ENCODE measurements at places on chromosomes 2 and 18. TPM values are rescaled to one million over a fixed set of nuclear protein-coding genes. Genes with fewer than 3 reads are reported as not detected.

ABCG5 gene
- total RNA-seq, result not detected

DNA sequence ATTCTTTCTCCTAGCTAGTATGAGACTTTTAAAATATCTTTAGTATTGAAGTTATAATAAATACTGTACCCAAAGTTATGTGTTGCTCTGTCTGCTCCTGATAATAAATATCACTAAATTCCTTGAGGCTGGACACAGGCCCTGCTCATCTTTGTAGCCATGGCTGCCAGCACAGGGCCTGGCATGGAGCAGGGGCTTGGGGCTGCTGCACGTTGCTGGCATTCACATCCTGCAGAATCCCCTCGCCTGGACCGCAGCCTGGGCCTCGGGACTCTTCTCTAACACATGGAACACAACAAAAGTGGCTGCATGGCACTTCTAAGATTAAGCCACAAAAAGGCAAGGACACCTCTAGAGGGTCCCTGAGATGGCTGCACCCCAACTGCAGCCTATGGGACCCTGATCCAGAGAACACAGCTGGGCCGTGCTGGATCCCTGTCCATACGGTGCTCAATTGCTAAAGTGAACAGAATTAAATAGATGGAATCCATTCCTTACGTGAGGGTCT lies 477.5 kb upstream of the MYT1L start:
- H3K27me3 ChIP-seq, result no peaks in the 10 kb centered on the region
- no peaks in the 10 kb centered on the region for H3K36me3 ChIP-seq

DNA sequence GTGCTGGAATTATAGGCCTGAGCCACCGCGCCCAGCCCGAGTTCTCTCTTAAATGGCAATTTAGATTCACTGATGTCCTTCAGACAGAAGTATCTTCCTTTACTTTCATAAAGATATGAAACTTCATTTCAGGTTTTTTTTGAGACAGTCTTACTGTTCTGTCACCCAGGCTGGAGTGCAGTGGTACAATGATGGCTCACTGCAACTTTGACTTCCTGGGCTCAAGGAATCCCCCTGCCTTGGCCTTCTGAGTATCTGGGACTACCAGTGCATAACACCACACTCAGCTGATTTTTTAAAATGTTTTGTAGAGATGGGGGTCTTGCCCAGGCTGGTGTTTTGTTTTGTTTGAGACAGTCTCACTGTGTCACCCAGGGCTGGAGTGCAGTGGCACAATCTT lies 13.2 kb downstream of the ITGB1BP1 start:
- H3K27ac ChIP-seq, result no peak overlapping the region
- no peaks in the 10 kb centered on the region for H3K27me3 ChIP-seq
- DNase-seq, result peak; percentile 26
- no peaks in the 10 kb centered on the region for H3K4me1 ChIP-seq

GRCh38 chr2:144659731-144660275 lies 139.9 kb upstream of the ZEB2 start:
- H3K36me3 ChIP-seq, result no peaks in the 10 kb centered on the region
- H3K27ac ChIP-seq, result peak overlapping the region; percentile 73
- no peak overlapping the region for H3K4me3 ChIP-seq

MBP gene
- total RNA-seq, result 78.9 TPM

MRPL33 gene
- 79.4 TPM for total RNA-seq

DNA sequence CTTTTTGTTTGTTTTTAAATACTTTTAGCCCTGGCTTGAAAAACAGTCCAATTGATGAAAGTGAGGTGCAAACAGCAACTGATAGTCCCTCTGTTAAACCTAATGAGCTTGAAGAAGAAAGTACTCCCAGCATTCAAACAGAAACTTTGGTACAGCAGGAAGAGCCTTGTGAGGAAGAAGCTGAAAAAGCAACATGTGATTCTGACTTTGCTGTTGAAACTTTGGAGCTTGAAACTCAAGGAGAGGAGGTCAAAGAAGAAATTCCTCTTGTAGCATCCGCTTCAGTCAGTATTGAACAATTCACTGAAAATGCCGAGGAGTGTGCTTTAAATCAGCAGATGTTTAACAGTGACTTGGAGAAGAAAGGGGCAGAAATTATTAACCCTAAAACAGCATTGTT lies 30.6 kb upstream of the DYSF start:
- H3K27ac ChIP-seq, result no peak overlapping the region
- no peaks in the 10 kb centered on the region for H3K27me3 ChIP-seq
- peaks cover 64% of the 10 kb centered on the region for H3K36me3 ChIP-seq

GRCh38 chr2:237864940-237865622 lies 5.7 kb downstream of the RAMP1 start:
- peak; percentile 18 for DNase-seq
- H3K36me3 ChIP-seq, result no peaks in the 10 kb centered on the region
- no peak overlapping the region for H3K27ac ChIP-seq
- peaks cover 17% of the 10 kb centered on the region for H3K27me3 ChIP-seq
- no peaks in the 10 kb centered on the region for H3K4me1 ChIP-seq

ANO7 gene
- 2.1 TPM for total RNA-seq

DNA sequence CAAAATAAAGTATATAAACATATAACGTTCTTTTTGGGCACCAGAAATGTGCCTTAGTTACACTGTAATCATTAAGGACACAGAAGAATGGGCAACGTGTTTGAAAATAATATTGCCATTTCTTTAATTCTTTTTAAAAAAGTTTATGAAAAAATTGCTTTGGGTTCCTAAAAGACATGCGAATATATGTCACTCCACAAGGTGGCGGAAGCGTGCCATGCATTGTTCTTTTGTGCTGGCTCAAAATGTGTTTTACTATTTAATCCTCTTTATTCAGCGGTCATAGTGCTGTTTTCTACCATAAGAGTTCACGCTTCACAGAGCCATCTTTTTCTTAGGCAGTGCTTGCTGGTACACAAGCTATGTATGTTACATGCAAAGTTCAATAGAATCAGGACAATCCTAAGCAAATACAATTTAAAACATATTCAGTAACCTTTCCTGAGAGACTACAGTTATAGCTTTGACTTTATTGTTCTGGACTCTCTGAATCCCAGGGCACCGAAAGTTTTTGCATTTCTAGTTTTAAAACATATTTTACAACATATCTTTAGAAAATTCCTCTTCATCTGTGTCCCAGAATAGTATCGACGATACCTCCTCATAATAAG lies 147.8 kb upstream of the ERBB4 start:
- no peak overlapping the region for H3K27ac ChIP-seq
- H3K27me3 ChIP-seq, result no peaks in the 10 kb centered on the region
- no peak overlapping the region for H3K4me3 ChIP-seq

DNA sequence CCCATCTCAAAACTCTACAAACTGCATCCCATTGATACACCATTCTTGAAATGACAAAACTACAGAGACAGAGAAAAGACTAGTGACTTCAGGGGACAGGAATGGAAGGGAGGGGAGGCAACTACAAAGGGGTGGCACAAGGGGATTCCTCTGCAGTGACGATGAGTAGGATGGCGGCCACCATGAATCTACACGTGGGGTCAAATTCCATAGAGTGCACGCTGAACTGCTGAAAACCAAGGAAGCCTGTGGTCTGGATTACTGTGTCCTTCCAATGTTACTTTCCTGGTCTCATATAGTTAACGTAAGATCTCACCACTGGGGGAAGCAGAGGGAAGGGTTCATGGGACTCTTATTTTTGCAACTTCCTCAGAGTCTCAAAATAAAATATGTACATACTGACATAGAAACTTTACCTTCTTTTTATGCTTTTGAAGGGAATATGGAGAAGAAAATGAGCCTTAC lies 23.6 kb downstream of the COX7A2L start:
- H3K4me1 ChIP-seq, result peaks cover 9% of the 10 kb centered on the region
- H3K27me3 ChIP-seq, result no peaks in the 10 kb centered on the region
- H3K36me3 ChIP-seq, result peaks cover 44% of the 10 kb centered on the region
- no peak overlapping the region for H3K27ac ChIP-seq
- no peak overlapping the region for H3K4me3 ChIP-seq

RAB6C gene
- not detected for total RNA-seq

DNA sequence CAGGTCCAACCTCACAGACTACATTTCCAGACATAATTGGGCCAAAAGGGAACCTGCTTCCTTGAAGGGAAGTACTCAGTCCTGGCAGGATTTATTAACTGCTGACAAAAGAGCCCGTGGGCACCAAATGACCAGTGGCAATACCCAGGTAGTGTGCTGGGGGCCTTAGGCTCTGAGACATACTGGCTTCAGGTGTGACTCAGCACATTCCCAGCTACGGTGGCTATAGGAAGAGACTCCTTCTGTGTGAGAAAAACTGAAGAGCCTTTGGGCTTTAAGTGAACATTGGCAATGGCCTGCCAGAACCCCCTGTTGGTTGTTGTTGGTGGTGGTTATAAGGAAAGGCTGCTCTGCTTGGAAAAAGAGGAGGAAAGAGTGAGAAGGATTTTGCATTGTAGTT lies 401.8 kb downstream of the KCNJ3 start:
- H3K4me3 ChIP-seq, result no peak overlapping the region
- H3K4me1 ChIP-seq, result no peaks in the 10 kb centered on the region
- H3K27me3 ChIP-seq, result no peaks in the 10 kb centered on the region
- DNase-seq, result no peak

CCBE1 gene
- total RNA-seq, result 27.8 TPM

DNA sequence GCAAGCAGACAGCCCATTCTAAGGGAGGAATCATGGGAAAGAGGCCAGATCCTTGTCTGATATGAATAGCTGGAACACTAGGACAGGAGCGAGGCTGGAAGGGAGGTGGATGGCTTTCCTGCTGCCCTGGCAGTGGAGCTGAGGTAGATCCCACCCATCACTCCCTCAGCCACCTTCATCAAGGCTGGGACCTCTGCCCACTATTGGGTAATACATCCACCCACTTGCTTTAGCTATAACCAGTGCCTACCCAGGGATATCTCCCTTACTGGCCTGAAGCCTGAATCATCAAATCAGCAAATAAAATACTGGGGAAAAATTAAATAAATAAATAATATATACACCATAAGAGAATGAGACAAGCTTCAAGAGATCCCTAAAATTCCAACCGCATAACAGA lies 183.2 kb upstream of the KYNU start:
- H3K4me1 ChIP-seq, result no peaks in the 10 kb centered on the region
- H3K27ac ChIP-seq, result no peak overlapping the region
- no peaks in the 10 kb centered on the region for H3K36me3 ChIP-seq
- H3K27me3 ChIP-seq, result no peaks in the 10 kb centered on the region

ABI2 gene
- 46.3 TPM for total RNA-seq

DNA sequence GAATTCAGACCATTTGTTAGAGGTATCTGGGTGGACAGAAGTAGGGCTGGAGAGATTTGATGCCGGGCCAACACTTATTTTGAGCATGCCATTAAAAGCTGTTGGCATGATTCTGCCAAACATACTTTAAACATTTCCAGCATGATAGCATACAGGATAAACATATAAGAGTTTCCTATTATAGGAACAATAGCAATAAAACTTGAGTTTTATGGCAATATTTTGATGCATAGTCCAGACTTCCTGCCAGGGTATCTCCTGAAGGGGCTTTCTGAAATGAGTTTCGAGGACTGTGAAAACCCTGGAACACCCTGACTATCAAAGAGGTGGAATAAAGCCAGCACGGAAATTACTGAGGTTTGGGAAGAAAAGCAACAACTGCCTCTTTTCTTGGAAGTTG lies 1398.0 kb upstream of the NXPH2 start:
- DNase-seq, result no peak
- no peaks in the 10 kb centered on the region for H3K36me3 ChIP-seq
- H3K27me3 ChIP-seq, result no peaks in the 10 kb centered on the region
- no peaks in the 10 kb centered on the region for H3K4me1 ChIP-seq
- no peak overlapping the region for H3K4me3 ChIP-seq

GRCh38 chr18:65227970-65228369 lies 522.8 kb upstream of the CDH7 start:
- no peak overlapping the region for H3K27ac ChIP-seq
- DNase-seq, result no peak
- no peaks in the 10 kb centered on the region for H3K27me3 ChIP-seq
- no peaks in the 10 kb centered on the region for H3K36me3 ChIP-seq
- H3K4me3 ChIP-seq, result no peak overlapping the region

- H3K27me3 ChIP-seq, result no peaks in the 10 kb centered on the region
- no peaks in the 10 kb centered on the region for H3K36me3 ChIP-seq
- DNase-seq, result no peak
- peaks cover 100% of the 10 kb centered on the region for H3K4me1 ChIP-seq
- peak overlapping the region; percentile 11 for H3K27ac ChIP-seq
- no peak overlapping the region for H3K4me3 ChIP-seq
These were observed 12.1 kb downstream of the EPAS1 start for GRCh38 chr2:46309052-46309953.

GRCh38 chr2:47373747-47374146 lies 29.2 kb upstream of the MSH2 start:
- no peak for DNase-seq
- H3K27ac ChIP-seq, result no peak overlapping the region
- no peaks in the 10 kb centered on the region for H3K36me3 ChIP-seq
- no peak overlapping the region for H3K4me3 ChIP-seq
- H3K4me1 ChIP-seq, result peaks cover 7% of the 10 kb centered on the region
- peaks cover 17% of the 10 kb centered on the region for H3K27me3 ChIP-seq

DNA sequence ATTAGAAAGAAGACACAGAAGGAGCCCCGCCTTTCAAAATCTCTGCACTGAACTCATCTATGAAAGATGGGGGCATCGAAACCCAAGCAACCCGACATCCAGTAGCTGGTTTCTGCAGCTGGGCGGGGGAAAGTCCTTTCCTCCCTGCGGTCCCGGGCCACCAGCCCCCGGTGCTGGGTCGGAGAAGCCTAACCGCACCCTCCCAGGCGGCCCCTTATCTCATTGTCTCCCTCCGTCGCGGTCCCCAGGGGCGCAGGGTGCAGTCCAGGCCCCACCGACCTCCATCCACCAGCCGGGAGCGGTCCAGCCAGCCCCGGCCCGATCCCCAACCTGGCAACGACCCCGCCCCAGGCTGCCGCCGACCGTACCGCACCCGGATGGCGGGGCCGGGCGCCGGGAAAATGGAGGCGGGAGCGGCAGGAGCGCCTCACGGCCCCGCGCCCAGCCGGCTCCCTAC lies 452 bp downstream of the RAPH1 start:
- peak overlapping the region; percentile 92 for H3K27ac ChIP-seq
- H3K4me3 ChIP-seq, result peak overlapping the region; percentile 98
- no peaks in the 10 kb centered on the region for H3K36me3 ChIP-seq
- no peak for DNase-seq

- no peak for DNase-seq
- no peak overlapping the region for H3K4me3 ChIP-seq
- H3K36me3 ChIP-seq, result no peaks in the 10 kb centered on the region
- H3K27ac ChIP-seq, result no peak overlapping the region
These were observed 6.7 kb downstream of the ARHGEF4 start for GRCh38 chr2:130843321-130843985.

MLPH gene
- total RNA-seq, result 423 TPM

DNA sequence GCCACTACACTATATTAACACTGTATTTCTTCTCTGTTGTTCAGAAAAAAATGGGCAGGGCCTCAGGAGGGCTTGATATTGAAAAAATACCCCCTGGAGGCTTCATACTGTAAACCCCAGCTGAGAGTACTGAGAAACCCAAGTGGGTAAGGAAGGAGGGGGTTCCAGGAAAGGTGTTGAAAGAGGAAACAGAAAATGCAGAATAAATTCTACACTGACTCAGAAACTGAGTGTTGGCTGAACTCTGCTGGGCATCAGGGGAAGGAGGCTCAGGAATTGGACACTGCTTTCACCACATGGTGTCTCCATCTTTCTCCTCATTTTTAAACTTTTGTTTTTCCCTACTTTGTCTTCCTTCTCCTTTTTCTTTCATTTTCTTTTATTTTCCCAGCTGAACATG lies 253.7 kb downstream of the DYM start:
- no peaks in the 10 kb centered on the region for H3K27me3 ChIP-seq
- DNase-seq, result no peak
- H3K4me1 ChIP-seq, result no peaks in the 10 kb centered on the region
- H3K27ac ChIP-seq, result no peak overlapping the region
- H3K4me3 ChIP-seq, result no peak overlapping the region
- H3K36me3 ChIP-seq, result no peaks in the 10 kb centered on the region

Data from upper lobe of right lung (tissue), 1 donor.